Foreskin keratinocyte (primary cell): ENCODE measurements at places on chromosomes 6 and 20. TPM values are rescaled to one million over a fixed set of nuclear protein-coding genes. Genes with fewer than 3 reads are reported as not detected.

Gene MYO6
- polyA plus RNA-seq: 6.2 and 7.3 TPM in 2 replicates

Gene MUC22
- polyA plus RNA-seq: not detected in 2 replicates

Gene TNF
- polyA plus RNA-seq: 4.5 and 9.2 TPM in 2 replicates

Gene GSTA2
- polyA plus RNA-seq: not detected in 2 replicates

Gene SYS1
- 19.8 and 20.3 TPM in 2 replicates for polyA plus RNA-seq

Gene CCR6
- polyA plus RNA-seq: not detected in 2 replicates

Gene VGLL2
- not detected in 2 replicates for polyA plus RNA-seq

Gene ANKEF1
- polyA plus RNA-seq: 2.5 and 3.0 TPM in 2 replicates

Gene BPIFA2
- polyA plus RNA-seq: not detected in 2 replicates

Gene HCK
- not detected in 2 replicates for polyA plus RNA-seq

Gene C6orf47
- polyA plus RNA-seq: 16.7 and 16.8 TPM in 2 replicates

Gene PLCB4
- 0.40 and 0.49 TPM in 2 replicates for polyA plus RNA-seq

Gene SS18L1
- 3.1 and 3.6 TPM in 2 replicates for polyA plus RNA-seq

Gene TGM3
- polyA plus RNA-seq: not detected in 2 replicates

Gene TRIM38
- polyA plus RNA-seq: 2.9 and 3.0 TPM in 2 replicates

Gene TMC2
- not detected in 2 replicates for polyA plus RNA-seq

Gene C6orf132
- polyA plus RNA-seq: 20.2 and 28.7 TPM in 2 replicates

Gene MTFR2
- 10.3 and 14.2 TPM in 2 replicates for polyA plus RNA-seq

Gene FAM83B
- polyA plus RNA-seq: 1.1 and 1.9 TPM in 2 replicates

Gene KCTD20
- 9.2 and 9.4 TPM in 2 replicates for polyA plus RNA-seq

Gene MRPS18A
- polyA plus RNA-seq: 88.8 and 92.9 TPM in 2 replicates

Gene RAET1L
- 1.4 and 1.9 TPM in 2 replicates for polyA plus RNA-seq

Gene PLEKHG1
- polyA plus RNA-seq: 0.60 and 0.64 TPM in 2 replicates

Gene PABPC1L
- polyA plus RNA-seq: 12.6 and 13.8 TPM in 2 replicates

Gene PET117
- 10.6 and 13.8 TPM in 2 replicates for polyA plus RNA-seq

Gene ALDH5A1
- 0.20 and 0.25 TPM in 2 replicates for polyA plus RNA-seq
